ENCODE measurements at places on chromosomes 13 and 19.

- no peak for DNase-seq
These were observed 225.8 kb downstream of the OXGR1 start for GRCh38 chr13:96768524-96768923.

- DNase-seq: peak; percentile 86
These were observed 29.3 kb upstream of the NANOS3 start for GRCh38 chr19:13847407-13848339.

DNA sequence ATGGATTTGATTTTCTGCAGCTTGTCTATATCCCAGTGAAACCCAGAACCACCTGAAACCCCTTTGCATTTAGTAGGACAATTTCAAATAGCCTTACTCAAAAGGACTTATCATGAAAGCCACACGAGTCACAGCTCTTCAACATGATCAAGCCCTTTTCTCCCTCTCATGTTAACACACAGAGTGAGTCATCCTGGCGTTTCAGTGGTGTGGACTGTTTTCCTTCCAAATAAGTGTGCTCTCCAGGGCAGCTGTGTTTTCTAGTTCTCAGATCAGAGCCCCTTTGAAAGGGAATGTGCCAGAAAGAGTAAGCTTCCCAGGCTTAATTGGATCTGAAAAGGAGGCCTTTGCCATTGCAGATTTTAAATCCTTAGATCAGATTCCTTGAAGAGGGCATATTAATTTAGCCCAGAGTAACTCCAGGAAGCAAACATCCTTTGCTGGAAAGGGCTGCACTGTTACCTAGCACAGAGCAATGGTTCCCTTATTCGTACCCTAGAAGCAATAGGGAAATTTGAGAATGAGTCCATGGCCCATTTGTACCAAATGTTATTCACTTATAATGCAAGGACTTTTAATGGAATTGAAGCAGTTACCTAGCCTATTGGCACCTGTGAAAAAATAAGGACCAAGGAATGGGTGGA is 51.3 kb downstream of the ERICH6B start:
- no peak for DNase-seq

- DNase-seq: no peak
These were observed 7.8 kb upstream of the VSTM2B start for GRCh38 chr19:29517946-29518345.

GRCh38 chr19:41955521-41955920 is 3.6 kb downstream of the RABAC1 start:
- DNase-seq: no peak

- no peak for DNase-seq
These were observed 22.2 kb downstream of the PCID2 start for GRCh38 chr13:113186061-113186900.

DNA sequence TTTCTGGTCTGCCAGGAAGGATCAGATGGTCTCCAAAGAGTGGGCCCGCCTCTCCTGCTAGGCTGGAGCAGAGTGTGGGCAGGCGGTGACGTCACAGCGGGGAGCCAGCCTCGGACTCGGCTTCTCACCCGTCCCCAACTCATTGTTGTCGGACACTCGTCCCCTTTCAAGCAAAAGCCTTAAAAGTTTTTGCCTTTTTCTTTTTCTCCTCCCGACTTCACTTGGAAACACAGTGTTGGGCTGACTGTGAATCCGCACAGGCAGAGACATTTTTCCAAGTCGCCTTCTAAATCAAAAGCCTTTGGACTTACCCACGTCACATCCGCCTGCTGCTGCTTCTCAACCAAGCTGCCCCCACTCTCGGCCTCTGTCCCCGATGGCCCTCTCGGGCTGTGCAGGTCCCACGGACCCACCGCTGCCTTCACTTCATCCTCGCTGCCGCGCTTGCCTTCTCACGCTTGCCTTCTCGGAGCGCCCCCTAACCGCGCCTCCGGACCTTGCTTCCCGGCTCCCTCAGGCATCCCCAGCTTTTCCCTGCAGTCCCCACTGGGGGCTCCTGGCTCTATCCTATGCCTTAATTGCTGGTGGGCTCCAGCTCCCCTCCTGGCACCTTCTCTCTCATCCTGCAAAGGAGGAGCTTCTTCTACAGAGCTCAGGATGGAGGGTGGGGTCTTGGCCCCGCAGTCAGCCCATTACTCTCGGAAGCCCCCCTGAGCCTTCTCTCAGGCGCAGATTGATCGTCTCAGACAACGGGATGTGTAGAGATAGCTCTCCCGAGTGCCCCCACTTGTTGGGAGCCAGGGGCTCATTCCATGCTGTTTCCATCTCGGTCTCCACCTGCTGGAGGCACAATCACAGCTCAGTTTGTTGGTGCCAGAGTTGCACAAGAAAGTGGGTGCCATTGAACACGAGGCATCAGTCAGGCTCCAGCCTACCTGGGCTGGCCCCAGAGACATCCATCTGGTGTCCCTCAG is 3.9 kb upstream of the ZNF135 start:
- DNase-seq: no peak

DNA sequence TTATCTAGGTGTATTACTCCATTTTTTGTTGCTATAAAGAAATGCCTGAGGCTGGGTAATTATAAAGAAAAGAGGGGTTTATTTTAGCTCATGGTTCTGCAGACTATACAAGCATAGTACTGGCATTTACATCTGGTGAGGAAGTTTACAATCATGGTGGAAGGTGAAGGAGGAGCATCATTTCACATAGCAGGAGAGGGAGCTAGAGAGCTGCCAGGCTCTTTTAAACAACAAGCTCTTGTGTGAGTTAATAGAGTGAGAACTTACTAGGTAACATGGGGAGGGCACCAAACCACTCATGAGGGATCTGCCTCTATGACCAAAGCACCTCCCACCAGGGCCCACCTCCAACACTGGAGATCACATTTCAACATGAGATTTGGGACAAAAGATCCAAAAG is 221.7 kb upstream of the GPC6 start:
- DNase-seq: no peak

DNA sequence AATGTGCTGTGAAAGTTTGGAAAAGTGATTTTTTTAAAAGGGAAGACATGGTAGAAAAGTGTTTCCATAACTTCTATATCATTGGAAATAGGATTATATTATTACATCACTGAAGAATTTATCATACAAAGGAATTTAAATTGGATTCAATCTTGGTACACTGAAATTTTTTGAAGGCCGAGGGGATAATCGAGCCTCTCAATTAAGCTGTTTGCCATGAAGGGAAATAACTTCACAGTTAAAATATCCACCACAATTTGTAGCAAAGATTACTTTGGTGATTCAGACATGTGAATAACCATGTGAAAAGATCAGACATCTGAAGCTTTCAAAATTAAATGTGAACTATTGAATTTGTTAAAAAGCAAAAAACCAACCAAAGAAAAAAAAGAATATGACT is 215.3 kb downstream of the KLF5 start:
- no peak for DNase-seq

GRCh38 chr19:18418029-18418482 is 1.1 kb upstream of the SSBP4 start:
- DNase-seq: no peak

DNA sequence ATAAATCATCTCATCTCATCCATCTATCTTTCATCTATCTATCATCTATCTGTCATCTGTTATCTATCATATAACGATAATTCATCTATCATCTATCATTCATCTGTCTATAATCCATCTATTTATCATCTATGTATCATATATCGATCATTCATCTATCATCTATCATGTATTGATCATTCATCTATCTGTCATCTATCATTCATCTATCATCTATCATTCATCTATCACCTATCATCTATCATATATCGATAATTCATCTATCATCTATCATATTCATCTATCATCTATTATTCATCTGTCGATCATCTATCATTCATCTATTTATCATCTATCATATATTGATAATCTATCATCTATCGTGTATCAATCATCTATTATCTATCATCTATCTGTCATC is 100.4 kb upstream of the ZNF492 start:
- DNase-seq: no peak

GRCh38 chr13:27024776-27025492 is 146.7 kb downstream of the USP12 start:
- no peak for DNase-seq

- DNase-seq: no peak
These were observed 22.3 kb downstream of the EPS15L1 start for GRCh38 chr19:16449330-16449961.

DNA sequence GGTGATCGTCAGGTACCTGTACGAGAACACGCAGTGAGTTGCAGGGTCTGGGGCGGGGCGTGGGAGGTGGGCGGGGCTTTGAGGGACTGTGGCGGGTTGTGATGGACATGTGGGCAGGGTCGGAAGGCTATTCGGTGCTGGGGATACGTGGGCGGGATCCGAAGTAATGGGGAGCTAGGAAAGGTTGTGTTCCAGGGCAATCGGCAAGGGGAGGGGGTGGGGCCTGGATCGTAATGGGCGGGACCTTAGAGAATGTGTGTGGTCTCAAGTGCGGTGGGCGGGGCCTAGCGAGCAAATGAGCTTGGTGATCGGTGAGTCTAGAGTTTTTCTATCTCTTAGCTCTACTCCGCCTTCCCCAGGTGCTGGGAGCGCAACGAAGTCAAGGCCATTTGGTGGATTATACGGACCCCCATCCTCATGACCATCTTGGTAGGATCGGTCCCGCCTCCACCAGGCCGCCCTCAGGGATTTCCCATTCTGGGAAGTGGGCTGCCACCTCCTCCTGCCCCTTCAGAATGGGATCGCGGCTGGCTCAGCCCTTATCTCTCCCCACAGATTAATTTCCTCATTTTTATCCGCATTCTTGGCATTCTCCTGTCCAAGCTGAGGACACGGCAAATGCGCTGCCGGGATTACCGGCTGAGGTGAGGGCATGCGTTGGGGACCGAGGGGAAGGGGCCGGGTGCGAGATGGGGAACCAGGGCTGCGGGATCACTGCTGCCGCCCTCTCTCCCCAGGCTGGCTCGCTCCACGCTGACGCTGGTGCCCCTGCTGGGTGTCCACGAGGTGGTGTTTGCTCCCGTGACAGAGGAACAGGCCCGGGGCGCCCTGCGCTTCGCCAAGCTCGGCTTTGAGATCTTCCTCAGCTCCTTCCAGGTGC is 9.6 kb downstream of the GIPR start:
- DNase-seq: peak; percentile 93

- DNase-seq: no peak
These were observed 111.9 kb downstream of the RXFP2 start for GRCh38 chr13:31851216-31851615.
